ENCODE measurements at places on chromosomes 12 and 14.
A peak's percentile ranks its signal among the peaks of the same experiment; 100 is the strongest.

DNA sequence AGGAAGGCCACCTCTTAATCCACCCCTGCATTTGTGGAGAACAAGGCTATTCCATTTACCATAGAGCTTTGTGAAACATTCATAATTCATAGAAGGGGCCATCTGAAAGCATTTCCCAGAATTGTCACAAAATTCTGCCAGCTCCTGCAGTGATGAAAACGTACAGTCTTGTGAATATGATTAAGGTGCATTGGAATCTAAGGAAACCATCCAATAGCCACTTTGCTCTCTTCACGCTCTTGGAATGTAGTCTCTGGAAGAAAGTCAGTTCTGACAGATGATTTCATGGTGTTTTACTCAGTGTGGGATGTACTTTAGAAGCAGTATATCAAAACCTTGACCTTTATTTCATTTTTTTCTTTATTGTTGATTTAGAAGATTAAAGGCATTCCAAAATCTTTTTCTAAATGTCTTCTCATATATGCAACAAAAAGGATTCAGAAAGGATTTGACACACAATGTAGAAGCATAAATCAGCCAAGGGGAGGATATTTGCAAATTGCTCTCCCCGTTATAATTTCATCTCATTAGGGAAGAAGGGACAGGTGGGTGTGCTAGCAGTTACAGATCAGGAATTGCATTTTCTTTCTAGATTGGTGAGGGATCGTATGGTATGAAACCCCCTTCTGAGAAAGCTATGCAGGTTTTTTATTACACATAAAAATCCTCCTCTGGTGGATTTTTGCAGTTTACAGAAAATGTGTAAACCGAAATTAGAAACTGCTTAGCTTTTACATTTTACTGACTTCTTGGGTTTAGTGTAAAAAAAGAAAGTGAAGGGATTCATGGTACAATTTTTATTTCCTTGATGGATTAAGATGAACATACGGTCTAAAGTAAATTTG is 390.2 kb downstream of the LRIG3 start:
- DNase-seq, result no peak

- peak; percentile 42 for DNase-seq
These were observed 48.6 kb upstream of the TMEM233 start for GRCh38 chr12:119544765-119545625.

- DNase-seq, result no peak
These were observed 244.0 kb upstream of the SFSWAP start for GRCh38 chr12:131466932-131467331.

DNA sequence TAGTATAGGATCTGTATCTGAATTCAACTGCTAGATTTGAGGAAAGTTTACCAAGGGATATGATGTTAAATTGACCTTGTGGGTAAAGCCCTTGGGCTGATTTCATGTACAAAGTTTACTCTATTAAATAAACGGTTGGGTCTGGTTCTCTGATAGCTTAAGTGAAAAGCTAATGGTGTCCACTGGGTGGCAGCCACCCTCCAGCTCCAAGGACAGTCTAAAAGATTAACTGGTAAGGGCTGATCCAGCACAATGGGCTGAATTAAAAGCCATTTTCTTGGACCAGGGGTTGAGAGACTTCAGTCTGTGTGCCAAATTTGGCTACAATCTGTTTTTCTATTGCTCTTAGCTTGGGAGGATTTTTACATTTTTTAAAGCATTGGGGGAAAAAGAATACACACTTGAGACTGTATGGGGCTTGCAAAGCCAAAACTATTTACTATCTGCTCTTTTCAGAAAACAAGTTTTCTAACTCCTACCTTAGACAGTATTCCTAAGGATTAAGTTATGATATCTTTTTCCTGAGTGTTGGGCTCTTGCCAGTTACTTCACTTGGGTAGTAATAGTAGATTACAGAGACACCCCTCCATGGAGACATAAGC is 116.5 kb downstream of the GPHN start:
- peak; percentile 8 for DNase-seq

DNA sequence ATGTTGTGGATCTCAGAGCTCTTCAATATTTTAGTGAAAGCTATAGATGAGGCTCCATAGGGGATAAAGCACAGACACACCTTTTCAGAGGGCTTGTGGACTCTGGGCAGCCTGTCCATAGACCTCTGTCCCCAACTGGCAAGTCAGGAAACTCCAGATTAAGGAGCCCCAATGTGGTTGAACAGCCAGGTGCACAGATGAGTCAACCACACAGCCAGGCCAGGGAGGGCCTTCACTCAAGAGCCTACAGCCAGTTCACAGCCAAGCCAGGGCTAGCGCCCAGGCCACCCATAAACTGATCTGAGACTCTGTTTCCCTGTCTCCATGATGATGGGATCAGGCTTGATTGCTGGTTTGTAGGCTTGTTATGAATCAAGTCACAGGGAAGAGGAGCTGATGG is 1.0 kb upstream of the BDKRB2 start:
- DNase-seq, result no peak

- no peak for DNase-seq
These were observed 12.3 kb downstream of the ZC2HC1C start for GRCh38 chr14:75081660-75082229.

GRCh38 chr12:12024911-12025682 is 45.6 kb upstream of the BCL2L14 start:
- no peak for DNase-seq

GRCh38 chr12:28781671-28782652 is 367.1 kb upstream of the FAR2 start:
- DNase-seq, result no peak

DNA sequence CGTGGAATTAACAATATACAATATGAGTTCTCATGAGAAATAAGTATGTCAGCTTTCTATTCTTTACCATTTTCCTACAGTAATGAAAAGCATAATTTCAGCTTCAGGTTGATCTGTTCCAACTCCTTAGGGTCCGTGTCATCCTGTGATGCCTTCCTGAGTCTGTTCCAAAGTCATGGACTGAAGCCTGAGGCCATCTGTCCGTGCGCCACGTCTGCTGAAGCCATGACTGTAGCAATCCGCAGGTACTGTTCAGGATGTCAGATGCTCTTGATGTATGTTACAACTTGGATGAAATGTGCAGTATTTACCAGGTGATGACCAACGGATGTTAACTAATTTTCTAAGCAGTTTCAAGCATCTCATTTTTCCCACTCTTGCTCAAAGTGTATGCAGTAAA is 67.0 kb upstream of the ATF1 start:
- no peak for DNase-seq

GRCh38 chr14:65428691-65429090 is 16.2 kb downstream of the FUT8 start:
- DNase-seq, result no peak

DNA sequence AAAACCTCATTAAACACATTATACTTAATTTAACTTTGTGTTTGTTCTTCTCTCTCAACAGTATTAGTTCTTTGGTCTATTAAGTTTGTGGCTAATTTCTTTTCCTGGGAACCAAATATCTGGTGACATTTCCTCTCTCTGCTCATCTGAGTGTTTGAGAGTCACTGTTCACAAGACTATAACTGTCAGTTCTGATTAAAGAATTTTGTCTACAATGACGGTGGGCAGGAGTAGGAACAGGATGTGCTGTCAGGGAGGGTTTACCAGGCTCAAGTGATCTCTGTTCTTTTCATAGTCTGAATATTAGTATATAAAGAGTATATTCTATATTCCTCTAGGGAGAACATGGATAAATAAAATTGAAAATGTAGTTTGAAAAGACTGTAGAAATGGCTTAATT is 92.9 kb downstream of the ALG10B start:
- no peak for DNase-seq

DNA sequence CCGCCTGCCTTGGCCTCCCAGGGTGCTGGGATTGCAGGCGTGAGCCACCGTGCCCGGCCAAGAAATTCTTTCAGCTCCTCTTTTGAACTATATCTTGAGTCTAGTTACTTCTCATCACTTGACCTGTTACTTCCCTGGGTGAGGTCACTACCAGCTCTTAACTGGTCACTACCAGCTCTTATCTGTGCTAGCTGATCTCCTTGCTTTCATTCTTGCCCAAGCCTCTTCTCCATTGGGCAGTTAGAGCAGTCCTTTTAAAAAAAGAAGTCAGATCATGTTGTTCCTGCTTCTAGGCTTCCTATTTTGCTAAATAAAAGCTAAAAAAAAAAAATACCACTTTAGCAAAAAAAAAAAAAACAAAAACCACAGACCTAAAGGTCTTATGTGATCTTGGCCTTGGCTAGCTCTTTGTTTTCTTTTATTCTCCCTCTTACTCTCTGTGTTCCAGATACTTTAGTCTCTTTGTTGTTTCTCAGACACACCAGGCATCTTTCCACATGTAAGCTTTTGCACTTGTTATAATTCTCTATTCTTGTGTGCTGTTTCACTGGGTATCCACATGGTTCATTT is 63.5 kb downstream of the RAD51B start:
- no peak for DNase-seq

GRCh38 chr12:11568155-11568761 is 81.2 kb upstream of the ETV6 start:
- no peak for DNase-seq

DNA sequence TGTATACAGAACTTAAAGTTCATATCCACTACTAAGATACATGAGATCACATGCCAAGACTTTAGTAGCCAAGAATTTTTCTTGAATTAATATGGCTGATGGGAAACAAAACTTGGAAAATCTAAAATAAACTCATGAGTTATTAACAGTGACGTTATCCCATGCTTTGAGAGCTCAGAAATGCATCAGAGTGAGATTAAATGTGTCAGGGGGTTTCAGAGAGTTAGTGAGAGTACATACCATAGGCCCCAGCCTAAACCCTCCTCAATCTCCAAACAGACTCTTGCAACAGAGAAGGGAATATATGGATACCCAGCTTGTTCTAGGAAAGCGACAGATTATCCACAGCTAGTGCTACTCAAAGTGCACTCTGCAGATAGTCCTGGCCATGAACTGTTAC is 19.3 kb downstream of the SLC35F4 start:
- DNase-seq, result no peak

GRCh38 chr14:73524493-73524892 is 12.4 kb upstream of the ACOT1 start:
- no peak for DNase-seq

GRCh38 chr12:11812586-11813437 is 163.3 kb downstream of the ETV6 start:
- DNase-seq, result peak; percentile 37

DNA sequence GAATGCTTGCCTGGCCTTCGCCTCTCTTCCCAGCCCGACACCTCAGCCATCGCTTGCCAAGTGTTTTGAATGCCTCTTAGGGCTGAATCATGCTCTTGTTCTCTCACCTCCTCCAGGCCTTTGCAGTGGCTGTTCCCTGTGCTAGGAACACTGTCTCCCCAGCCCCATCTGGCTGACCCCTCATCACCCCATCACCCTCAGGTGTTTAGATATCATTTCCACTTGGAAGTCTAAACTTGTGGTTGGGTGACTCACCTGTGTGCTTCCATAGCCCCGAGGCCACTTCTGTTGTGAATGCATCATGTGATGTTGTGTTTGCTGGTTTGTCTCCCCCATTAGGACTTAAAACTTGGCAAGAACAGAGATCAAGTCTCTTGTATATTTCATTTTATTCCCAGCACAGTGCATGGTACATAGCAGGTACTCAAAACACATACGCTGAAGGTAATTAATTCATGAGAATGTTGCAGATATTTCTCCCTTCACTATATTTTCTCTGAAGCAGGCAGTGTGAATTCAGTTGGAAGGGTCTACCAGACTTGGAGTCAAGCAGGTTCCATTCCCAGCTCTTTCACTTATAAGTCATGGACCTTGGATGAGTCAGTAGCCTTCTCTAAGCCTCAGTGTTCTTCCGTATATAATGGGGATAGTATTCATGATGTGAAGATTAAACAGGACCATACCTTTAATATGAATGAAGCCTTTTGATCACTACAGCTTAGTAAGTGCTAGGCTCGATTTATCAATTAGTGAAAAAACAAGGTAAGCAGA is 67.8 kb downstream of the HRK start:
- DNase-seq, result no peak

DNA sequence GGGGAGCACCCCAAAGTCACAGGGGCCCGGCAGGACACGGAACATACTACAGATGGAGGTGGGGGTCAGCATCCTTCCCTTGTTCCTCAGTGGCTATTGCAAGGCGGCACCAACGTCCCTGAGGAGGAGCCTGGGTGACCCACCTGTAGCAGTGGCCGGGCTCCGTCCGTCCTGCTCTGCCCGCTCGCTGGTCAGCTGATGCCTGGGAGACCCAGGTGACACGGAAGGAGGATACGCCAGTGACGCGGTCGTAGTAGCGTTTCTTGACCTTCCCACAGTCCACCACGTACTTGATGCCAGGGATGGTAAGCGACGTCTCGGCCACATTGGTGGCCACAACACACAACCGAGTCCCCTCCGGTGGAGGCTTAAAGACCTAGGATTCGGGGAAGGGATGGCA is 24.7 kb downstream of the DHX37 start:
- no peak for DNase-seq

GRCh38 chr14:61561657-61562276 is 133.5 kb upstream of the HIF1A start:
- no peak for DNase-seq

DNA sequence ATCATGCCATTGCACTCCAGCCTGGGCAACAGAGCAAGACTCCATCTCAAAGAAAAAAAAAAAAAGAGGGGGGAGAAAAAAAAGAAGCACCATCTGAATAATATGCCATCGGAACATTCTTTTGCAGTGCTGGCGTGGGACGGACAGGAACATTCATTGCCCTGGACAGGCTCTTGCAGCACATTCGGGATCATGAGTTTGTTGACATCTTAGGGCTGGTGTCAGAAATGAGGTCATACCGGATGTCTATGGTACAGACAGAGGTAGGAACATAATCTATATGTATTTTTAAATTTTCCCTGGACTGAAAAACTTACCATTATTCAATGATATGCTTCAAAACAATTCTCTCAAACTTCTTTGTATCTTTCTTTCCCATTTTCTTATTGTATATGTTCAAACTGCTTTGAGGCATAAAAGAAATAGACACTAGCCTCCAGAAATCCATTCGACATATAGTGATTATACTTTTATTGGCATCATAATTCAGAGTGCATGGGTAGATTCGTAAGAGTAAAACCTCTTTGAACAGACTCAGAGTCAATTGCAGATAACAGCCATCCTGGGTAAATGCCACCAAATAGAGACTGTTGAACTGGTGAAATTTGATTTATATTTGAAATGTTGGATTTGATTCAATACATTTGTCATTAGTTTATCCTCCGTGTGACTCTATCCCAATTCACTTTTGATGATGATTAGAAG is 199.7 kb downstream of the EPS8 start:
- DNase-seq, result no peak
